Hematopoietic multipotent progenitor cell treated with erythropoietin and hydrocortisone succinate and interleukin-3 and kit ligand, for 4 days (in vitro differentiated cells): ENCODE measurements at places on chromosomes 6 and 20.

GRCh38 chr6:84304881-84305280 is 77.4 kb upstream of the CEP162 start:
- no peak for DNase-seq

GRCh38 chr6:143130928-143131327 is 70.2 kb downstream of the AIG1 start:
- DNase-seq, result no peak

DNA sequence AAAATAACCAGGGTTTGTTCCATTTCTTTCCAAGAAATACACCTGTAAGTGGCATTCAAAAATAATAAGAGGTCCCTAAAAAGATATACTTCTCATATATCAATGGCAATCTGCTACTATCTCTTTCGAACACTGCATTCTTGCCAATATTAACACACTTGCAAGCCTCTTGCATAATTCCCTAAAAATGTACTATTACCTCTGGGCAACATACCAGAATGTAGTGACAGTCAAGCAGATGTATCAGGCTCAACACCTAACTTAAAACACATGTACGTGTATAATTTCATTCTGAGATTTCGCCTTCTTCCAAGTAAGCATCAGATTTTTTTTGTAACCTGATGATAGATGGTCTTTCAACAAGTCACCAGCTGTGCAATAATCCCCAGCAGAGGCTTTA is 3.4 kb downstream of the CBLN4 start:
- DNase-seq, result no peak

DNA sequence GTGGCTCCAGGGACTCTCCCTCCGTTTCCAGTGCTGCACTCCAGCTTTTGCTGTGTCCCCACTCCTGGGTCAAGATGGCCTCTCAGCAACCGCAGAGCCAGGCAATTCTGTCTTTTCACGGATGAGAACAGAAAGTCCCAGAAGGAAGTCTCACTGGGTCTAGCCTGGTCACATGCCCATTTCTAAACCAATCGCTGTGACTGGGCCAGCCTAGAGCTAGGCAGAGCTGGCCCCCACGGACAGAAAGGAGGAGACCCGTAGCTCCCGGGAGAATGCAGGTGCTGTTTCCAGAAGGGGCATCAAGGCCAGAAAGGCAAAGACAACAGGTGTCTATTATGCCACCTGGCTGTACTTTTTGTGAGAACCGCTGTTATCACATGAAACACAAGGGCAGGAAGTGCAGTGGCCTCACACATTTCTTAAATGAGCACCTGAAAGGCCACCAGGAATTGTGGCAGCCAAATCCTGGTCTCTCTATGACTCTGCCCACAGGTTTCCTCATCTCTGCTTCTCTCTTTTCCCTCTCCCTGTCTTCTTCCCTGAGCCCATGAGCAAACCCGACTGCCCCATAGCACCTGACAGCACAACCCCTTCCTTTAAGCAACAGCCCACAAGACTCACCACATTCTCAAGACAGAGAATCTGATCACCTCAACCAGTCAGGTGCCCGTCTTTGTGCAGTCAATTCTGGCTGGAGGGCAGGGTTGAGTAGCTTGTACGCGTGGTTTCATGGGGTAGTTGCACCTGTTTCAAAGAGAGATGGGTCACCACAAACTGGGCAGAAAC is 37.1 kb upstream of the B4GALT5 start:
- no peak for DNase-seq

DNA sequence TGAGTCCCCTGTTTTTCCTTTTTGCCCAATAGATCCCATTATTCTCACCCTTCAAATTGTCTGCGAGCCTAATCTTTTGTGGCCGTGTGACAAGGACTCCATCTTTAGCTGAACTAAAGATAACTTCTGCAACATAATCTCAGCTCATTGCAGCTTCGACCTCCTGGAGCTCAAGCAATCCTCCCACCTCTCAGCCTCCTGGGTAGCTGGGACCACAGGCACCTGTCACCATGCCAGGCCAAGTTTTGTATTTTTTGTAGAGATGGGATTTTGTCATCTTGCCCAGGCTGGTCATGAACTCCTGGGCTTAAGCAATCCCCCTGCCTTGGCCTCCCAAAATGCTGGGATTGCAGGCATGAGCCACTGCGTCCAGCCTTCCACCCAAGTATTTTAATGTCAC is 161.0 kb downstream of the GJA1 start:
- no peak for DNase-seq

- no peak for DNase-seq
Observed at GRCh38 chr20:8627340-8628004, 441.4 kb upstream of the PLCB4 start.

DNA sequence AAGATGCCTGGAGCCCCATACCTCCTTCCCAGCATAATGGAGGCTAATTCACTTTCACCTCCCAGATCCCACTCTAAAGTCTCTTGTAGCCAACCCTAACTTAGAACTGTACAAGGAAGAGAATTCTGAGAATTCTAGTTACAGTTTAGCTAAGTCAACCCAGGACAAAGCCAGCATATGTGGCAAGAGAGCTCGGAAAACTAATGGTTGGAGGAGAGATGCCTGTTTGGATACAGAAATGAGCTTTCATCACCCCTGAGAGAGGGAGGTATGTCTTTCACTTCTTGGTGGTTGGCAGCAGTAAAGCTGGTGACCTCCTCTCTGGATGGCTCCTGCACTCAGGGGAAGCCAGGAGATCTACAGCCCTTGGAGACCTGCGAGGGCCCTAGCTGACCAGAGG is 252.6 kb upstream of the SUPT3H start:
- DNase-seq, result no peak

GRCh38 chr6:5626727-5627426 is 365.6 kb downstream of the FARS2 start:
- DNase-seq, result peak; percentile 19

- DNase-seq, result peak; percentile 20
Observed at GRCh38 chr20:9516234-9516871, 2.0 kb downstream of the LAMP5 start.

DNA sequence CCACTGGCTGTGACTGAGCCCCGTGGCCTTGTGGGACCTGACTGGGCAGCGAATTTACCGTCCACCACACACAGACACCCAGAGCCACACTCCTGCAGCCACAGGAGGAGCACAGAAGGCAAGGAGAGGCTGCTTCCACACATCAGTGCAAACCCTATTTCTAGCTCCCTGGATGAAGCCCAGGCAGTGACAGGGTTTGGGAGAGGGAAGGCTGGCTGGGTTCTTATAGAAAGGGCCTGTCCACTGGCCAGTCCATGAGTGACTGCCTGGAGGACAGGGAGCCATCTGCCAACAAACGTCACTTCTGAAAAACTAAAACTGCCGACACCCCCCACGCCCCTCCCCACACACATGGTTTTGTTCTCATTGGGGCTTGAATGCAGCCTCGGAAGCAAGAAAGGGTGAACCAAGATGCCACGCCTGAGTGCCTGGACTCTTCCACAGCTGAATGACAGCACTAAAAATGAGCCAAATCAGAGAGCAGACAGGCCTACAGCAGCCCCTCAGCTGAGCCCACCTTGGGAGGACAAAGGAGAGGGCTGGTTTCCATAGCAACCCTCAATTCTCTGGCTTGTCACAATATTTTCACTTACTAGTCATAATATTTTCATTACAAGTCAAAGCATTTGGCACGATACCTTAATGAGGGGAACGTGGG is 38.4 kb downstream of the RRBP1 start:
- no peak for DNase-seq

GRCh38 chr20:25394996-25395395 is 4.4 kb upstream of the ABHD12 start:
- DNase-seq, result no peak

DNA sequence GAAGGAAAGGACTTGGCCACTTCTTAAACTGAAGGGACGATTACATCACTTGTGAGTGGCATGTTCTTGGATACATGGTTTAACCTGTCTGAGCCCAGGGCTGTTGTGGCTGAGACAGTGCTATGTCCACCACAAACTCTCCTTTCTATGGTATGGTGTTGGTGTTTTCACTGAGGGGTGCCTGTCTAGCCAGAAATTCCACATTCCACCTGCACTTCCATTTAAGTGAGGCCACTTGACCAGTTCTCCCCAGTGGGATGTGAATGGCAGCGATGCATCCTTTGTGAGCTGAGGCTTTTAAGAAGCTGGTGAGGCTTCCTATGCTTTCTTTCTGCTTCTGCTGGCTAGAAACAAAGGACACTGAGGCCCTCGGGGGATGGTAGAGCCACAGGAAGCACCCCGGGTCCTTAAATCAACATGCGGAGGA is 151.4 kb upstream of the CHD6 start:
- DNase-seq, result no peak

DNA sequence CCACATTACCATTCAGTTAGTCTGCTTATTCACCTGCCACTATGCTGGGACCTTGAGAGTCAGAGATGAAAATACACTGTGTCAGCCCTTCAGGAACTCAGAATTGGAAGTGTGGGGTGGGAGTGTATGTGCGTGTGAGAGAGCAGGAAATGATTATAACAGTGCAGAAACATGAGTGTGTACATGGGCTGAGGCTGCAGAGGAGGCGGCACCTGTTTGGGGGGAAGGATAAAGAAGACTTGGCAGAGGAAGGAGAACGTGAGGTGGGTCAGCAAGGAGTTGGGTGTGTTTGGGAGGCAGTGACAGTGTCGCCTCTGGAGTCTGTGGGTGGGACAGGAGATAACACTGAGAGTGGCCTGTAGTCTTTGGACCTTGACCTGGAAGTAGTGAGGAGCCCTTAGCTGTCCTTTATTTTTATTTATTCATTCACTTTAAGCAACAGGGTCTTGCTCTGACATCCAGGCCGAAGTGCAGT is 3.1 kb downstream of the CHMP4B start:
- no peak for DNase-seq

GRCh38 chr6:147022041-147022440 is 182.2 kb upstream of the STXBP5 start:
- DNase-seq, result no peak

GRCh38 chr6:135018941-135019340 is 35.7 kb downstream of the HBS1L start:
- peak; percentile 63 for DNase-seq

DNA sequence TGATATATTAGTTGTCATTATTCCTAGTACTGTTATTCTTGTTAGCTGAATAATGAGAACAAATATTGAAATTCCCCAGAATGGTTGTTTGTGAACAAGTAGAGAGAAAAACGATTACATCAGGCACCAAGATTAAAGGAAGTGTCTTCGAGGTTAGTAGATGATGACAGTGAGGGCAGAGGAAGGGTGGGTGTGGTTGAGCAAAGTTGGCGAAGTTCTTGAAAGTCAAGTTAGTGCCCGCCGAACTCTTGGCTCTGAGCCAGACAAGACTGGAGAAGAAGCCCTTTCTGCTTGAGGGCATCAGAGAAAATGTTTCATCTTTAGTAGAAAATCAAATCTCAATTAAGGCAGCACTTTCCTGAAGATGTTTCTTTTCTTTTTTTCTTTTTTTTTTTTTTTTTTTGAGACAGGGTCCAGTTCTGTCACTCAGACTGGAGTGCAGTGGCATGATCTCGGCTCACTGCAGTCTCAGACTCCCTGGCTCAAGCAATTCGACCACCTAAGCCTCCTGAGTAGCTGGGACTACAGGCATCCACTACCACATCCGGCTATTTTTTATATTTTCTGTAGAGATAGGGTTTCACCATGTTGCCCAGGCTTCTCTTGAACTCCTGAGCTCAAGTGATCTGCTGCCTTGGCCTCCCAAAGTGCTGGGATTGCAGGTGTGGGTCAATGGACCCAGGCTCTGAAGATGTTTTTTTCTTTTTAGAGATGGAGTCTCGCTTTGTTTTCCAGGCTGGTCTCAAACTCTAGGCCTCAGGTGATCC is 77.1 kb downstream of the SGK1 start:
- peak; percentile 83 for DNase-seq

DNA sequence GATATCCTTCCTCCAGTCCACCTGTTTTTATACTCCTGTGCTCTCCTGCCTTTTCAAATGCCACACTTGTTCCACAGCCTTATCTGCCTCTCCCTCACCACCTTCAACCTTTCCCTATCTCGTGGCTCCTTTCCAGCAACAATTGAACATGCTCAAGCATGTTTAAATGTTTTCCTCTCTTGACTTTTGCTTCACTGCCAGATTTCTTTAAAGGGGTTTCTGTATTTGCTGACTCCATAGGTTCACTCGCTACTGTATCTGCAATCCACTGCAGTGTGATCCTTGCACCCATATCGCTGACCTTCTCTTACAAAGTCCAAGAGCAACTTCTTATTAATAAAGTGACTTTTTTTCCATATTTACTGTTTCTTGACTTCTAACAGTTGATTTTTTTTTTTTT is 11.2 kb upstream of the GMNN start:
- DNase-seq, result peak; percentile 57

GRCh38 chr6:107421696-107422256 is 37.6 kb downstream of the PDSS2 start:
- no peak for DNase-seq
